Effector CD4-positive, alpha-beta T cell (primary cell): ENCODE measurements at places on chromosomes 3 and 15.

DNA sequence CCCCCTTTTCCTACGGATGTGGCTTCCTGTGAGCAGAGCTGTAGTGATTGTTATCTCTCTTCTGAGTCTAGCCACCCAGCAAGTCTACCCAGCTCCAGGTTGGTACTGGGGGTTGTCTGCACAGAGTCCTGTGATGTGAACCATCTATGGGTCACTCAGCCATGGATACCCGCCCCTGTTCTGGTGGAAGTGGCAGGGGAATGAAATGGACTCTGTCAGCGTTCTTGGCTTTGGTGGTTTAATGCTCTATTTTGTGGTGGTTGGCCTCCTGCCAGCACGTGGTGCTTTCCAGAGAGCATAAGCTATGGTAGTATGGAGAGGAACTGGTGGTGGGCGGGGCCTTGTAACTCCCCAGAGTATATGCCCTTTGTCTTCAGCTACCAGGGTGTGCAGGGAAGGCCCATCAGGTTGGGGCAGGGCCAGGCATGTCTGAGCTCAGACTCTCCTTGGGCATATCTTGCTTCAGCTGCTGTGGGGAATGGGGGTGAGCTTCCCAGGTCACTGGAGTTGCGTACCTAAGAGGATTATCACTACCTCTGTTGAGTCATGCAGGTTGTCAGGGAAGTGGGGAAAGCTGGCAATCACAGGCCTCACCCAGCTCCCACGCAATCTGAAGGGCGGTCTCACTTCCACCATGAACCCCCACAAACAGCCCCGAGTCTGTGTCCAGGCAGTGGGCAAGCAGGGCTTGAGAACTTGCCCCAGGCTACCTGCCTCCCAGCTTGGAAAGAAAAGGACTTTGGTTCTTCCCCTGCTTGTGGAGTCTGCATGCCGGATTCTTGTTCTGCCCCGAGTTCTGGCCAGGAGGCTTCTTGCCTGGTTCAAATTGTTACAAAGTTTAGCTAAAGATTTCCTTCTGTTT, 9.0 kb upstream of the ADGRG7 start:
- no peak for DNase-seq

GRCh38 chr15:64847016-64847415, 5.3 kb downstream of the PLEKHO2 start:
- no peak for DNase-seq

DNA sequence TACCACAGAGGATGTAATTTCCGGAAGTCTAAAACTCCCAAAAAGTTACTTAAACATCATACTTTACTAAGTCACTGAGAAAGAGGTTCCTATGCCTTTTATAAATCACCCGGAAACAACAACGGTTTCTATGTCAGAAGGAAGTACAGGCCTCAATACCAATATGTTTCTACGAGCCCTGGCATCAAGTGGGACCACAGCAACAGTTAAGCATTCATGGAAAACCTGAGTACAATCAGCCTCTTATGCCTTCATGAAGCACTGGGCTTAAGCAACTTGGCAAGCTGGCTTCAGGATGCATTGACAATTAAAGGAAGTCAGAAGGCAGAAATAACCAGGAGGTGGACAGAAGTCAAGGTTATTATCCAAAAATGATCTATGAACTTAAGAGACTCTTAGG, 19.1 kb upstream of the B3GNT5 start:
- DNase-seq = no peak

GRCh38 chr15:96402403-96402802, 71.9 kb downstream of the NR2F2 start:
- no peak for DNase-seq

- no peak for DNase-seq
Observed at GRCh38 chr3:176870451-176870850, 326.8 kb downstream of the TBL1XR1 start.

GRCh38 chr15:38879909-38880471, 315.4 kb upstream of the RASGRP1 start:
- no peak for DNase-seq

- DNase-seq = no peak
Observed at GRCh38 chr15:68655686-68656437, 77.1 kb downstream of the CORO2B start.

DNA sequence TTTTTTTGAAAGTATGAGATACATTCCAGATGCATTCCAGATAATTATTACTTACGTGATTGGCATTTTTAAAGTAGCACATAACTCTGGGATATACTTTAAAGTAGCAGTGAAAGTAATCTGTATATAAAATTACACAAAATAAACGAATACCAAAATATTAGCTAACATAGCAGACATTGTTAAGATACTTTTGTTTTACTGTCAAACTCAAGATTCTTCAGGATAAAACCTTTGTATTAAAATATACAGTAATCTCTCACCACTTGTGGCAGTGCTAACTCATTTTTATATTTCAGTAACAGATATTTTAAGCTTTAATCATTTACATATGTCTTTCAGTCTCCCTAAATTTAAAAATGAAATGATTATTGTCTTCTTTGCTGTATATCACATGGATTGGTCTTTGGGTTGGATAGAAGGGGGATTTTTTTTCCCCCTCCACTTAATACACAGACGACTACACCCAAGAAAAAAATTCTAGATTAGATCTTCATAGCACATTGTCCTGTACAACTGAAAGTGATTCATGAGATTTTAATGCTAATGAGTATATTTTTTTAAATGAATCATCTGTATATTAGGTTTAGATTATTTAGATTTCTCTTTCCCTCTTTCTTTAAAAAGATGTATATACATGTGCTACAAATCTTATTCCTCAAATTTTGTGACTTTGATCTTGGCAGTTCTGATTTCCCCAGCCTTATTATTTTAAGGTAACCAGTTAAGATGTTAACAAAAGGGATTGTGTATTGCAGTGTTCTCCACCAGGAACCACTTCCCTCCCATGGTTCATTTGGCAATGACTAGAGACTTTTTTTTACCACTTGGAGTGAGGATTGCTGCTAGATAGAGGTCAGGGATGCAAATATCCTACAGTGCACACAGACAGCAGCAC, 24.5 kb upstream of the EBLN2 start:
- DNase-seq = no peak

GRCh38 chr3:142450881-142451280, 3.0 kb upstream of the XRN1 start:
- DNase-seq = no peak

DNA sequence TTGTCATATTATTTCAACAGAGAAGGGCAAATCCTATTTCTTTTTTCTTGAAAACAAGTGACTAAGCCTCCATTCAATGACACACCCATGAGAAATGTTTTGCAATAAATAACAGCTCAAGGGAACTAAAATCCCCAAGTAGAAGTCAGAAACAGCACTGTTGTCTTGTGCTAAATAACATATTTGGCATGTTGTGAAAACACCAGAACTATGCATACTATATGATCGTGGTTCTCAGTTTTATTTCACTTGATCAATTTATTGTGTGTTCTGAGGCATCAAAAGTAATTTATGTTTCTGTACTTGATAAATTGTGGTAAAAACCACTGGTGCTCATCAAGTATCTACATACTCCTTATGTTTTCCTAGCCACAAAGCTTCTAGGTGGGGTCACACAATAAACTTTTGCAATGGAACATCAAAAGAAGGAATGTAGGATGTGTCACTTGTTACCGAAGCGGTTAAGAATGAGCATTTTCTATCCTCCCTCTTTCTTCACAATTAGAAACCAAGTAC, 691.7 kb upstream of the CBLB start:
- no peak for DNase-seq

DNA sequence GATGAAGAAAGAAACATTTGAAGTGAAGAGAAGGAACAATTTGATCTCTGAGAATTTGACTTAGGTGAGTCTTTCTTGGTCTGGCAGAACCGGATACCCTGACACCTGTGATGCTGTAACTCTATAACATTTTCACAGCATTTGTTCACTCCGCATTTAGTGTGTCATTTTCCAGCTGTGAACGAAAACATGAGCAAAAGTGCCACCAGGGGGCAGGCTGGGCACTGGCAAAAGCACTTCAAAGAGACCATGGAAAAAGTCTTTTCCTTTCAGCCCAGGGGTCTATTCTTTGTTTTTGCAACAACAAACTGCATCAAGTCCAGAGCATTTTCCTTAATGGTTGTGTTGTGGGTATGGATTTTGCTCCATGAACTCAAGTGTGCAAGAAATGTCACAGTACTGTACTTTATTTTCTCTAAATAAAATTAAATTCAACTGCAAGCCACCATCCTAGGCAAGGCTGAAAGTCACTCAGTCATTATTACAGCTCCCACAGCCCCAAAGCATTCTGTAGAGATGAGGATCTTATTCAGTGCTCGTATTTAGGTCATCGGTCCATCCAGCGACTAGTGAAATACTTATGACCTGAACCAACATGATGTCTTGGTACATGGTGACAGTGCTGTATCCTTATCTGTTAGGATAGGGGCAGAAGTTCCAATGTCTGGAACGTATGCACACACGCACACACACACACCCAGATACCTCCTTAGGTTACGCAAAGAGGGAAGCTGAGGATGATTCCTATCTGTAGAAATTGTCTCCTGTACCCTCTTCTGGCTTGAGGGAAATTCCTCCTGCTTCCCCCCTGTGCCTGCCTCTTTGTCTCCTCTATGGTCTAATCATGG, 125.5 kb downstream of the GADL1 start:
- DNase-seq = peak; percentile 56

GRCh38 chr3:37320276-37320675, 145.9 kb upstream of the LRRFIP2 start:
- no peak for DNase-seq

GRCh38 chr3:129182390-129183185, 1.1 kb downstream of the CNBP start:
- no peak for DNase-seq

DNA sequence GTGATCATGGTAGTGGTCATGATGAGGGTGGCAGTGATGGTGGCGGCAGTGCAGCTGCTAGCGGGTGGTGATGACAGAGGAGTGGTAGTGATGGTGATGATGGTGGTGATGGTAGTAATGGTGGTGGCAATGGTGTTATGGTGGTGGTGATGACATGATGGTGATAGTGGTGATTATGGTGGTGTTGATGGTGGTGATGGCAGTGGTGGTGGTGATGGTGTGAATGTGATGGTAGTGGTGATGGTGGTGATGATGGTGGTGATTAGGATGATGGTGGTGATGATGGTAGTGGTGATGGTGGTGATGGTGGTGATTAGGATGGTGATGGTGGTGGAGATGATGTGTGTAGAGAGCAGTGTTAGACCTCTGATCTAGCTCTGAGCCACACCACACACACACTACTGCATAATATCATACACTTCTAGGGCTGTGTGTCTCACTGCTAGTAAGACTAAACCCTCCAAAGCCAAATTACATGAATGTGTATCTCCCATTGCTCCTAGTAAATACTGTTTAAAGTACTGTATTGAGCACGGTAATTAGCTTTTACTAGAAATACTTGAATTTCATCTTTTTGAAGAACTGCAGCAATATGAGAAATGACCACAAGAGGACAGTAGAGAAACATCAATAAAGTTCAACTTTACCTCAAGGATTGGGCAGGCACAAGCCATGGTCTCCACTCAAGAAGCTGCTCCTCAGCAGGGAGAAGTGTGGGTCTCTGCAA, 28.8 kb downstream of the TMED3 start:
- DNase-seq = no peak

DNA sequence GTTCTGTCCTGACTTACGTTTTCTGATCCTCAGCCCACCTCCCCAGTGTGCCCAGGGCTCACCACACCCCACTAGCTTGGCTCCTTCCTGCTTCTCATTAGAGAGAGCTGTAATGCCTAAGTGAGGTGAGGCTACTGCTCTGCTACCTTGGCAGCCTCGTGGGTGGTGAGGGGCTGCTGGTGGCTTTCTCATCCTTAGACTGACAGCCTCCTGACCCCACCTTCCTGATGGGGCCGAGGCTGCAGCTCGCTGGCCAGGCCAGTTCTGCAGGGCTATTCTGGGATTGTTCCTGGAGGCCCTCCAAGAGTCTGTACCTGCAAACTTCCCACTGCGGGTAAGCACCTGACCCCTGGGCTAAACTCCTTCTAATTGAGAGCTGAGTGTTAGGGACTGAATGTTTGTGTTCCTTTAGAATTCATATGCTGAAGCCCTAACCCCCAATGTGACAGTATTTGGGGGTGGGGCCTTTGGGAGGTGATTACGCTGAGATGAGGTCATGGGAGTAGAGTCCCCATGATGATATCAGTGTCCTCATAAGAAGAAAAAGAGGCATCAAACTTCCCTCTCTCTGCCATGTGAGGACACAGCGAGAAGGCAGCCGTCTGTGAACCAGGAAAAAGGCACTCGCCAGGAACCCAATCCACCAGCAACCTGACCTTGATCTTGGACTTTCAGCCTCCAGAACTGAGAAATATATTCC, 38.1 kb upstream of the IQSEC1 start:
- no peak for DNase-seq

- DNase-seq = no peak
Observed at GRCh38 chr3:64247991-64248646, 22.9 kb upstream of the PRICKLE2 start.

GRCh38 chr15:62994439-62994838, 48.1 kb upstream of the TPM1 start:
- DNase-seq = no peak

- DNase-seq = no peak
Observed at GRCh38 chr3:159263750-159264553, 462.1 kb downstream of the MFSD1 start.

DNA sequence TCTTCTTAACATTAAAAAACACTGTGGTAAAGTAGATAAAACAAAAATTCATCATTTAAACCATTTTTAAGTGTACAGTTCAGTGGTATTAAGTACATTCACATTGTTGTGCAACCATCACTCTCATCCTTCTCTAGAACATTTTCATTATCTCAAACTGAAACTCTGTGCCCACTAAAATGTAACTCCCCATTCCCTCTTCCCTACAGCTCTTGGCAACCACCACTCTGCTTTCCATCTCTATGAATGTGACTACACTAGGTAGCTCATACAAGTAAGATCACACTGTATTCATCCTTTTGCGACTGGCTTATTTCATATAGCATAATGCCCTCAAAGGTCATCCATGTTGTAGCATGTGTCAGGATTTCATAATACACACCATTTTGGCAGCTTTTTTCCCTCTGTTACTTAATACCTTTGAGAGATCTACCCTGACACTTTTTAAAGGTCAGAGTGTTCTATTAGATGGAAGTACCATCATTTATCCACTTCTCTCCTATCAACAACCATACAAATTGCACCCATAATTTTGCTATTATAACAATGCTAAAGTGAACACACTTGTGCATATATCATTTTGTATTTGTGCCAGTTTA, 42.9 kb upstream of the FRMD4B start:
- DNase-seq = no peak

DNA sequence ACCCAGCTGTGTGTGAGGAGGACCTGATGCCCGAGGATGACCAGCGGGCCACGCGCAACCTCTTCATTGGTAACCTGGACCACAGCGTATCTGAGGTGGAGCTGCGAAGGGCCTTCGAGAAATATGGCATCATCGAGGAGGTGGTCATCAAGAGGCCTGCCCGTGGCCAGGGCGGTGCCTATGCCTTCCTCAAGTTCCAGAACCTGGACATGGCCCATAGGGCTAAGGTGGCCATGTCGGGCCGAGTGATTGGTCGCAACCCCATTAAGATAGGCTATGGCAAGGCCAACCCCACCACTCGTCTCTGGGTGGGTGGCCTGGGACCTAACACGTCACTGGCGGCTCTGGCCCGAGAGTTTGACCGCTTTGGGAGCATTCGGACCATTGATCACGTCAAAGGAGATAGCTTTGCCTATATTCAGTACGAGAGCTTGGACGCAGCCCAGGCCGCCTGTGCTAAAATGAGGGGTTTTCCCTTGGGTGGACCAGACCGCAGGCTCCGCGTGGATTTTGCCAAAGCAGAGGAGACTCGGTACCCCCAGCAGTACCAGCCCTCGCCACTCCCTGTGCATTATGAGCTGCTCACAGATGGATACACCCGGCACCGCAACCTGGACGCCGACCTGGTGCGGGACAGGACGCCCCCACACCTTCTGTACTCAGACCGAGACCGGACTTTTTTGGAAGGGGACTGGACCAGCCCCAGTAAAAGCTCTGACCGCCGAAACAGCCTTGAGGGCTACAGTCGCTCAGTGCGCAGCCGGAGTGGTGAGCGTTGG, 1.5 kb downstream of the RBM15B start:
- no peak for DNase-seq
